ENCODE measurements at places on chromosomes 2 and 18.

- no peak for DNase-seq
These were observed 242.1 kb downstream of the ALPK2 start for GRCh38 chr18:58386780-58387179.

DNA sequence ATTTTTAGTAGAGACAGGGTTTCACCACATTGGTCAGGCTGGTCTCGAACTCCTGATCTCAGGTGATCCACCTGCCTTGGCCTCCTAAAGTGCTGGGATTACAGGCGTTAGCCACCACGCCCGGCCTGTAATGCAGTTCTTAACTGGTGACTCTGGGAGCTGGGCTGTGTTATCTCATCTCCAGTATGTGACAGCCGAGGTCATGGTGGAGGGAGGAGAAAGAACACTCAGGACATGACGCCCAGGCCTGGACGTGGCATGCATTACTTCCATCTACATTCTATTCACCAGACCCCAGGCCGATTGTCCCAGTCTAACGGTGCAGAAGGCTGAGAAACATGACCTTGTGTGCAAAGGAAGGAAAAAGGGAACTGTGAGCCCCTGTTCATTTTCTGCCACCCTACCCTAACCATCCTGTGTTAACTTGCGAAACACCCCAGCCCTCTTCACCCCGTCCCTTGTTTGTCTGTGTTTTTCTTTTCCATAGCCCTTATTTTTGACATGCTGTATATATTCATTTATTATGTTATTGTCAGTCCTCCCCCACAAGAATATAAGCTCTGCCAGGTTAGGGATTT lies 88.1 kb upstream of the ASAP2 start:
- DNase-seq = no peak

DNA sequence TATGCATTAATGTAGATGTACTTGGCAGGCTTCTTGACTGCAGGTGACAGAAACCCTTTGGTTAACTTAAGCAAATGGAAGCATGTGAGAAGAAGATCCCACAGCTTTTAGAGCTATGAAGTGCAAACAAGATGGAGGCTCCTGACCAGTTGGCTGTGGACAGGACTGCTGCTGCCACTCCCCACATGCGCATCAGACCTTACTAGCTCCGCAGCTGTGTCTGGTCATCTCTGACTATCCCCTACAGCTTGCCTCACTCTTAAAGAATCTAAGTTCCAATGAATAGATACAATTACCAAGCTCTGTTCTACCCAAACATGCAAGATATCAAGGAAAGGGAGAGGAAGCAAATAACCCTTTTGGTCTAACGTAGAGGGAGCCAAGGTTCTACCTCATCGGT lies 587.6 kb downstream of the DSC3 start:
- DNase-seq = no peak

DNA sequence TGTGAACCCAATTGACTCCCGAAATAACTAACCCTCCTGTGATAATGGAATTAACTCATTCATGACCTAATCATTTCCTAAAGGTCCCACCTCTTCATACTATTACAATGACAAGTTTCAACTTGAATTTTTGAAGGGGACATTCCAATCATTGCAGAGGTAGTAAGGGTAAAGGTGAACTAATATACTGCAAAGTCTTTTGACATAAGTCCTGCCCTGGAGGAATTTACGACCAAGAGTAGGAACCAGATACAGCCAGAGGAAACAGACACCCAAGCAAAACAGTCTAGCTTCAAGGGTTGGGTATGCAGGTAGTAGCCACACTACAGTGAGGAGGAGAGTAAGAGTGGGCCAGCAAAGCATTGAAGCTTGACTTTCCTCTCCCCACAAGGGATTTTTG lies 1.2 kb upstream of the SRBD1 start:
- DNase-seq = no peak

DNA sequence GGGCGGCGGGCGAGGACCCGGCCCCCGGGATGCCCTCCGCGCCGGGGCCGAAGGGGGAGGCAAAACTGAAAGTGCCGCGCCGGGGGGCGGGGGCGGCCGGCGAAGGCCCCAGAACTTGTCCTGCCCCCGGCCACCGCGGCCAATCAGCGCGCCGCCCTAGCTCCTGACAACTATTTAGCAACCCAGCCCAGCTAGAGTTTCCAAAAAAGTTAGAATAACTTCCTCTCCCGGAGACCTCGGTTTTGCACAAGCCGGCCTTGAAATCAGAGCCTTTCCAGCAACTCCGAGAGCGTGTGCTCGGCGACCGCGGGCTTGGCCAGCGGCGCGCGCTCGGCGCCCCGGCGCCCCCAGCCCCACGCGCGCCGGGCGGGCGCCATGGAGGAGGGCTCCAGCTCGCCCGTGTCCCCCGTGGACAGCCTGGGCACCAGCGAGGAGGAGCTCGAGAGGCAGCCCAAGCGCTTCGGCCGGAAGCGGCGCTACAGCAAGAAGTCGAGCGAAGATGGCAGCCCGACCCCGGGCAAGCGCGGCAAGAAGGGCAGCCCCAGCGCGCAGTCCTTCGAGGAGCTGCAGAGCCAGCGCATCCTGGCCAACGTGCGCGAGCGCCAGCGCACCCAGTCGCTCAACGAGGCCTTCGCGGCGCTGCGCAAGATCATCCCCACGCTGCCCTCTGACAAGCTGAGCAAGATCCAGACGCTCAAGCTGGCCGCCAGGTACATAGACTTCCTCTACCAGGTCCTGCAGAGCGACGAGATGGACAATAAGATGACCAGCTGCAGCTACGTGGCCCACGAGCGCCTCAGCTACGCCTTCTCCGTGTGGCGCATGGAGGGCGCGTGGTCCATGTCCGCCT lies at the start of gene TWIST2:
Gene TWIST2, plus strand, starts transcription at position 245 of the 850 bp plus-strand sequence. Its CDS starts 131 bp downstream, at position 376.
- DNase-seq = peak; percentile 98

DNA sequence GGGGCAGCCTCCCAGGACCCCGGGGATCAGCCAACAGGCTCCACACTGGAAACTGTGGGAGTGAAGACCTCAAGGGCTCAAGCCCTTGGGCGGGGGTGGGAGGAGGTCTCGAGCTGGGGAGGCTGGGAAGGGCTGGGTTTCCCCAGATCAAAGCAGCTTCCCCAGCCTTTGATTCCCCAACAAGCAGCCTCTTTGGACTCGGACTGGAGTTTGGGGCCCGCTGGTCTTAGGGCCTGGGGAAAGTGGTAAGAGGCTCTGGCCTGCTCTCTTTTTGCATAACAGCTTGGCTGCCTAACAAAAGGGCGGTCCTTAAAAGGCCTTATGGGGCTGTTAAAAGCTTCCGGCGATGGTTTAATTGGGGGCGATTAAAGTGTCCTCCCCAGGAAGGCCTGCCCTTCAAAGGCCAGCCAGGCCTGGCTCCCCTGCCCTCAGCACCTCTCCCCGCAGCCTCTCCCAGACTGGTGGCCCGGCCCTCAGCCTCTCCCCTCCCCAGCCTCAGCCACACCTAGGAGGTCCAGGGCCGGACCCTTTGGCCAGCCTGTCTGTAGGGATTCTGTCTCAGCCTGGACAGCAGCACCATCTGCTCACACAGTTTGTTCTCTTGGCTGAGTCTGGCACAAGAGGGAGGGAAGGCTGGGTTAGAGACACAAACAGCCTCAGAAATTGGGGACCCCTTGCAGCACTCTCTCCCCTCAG lies 39.6 kb downstream of the ZFP36L2 start:
- no peak for DNase-seq

GRCh38 chr2:219595256-219595655 lies 2.4 kb upstream of the STK11IP start:
- peak; percentile 42 for DNase-seq
